HT-29 (cell line): ENCODE measurements at places on chromosomes 4 and X.

DNA sequence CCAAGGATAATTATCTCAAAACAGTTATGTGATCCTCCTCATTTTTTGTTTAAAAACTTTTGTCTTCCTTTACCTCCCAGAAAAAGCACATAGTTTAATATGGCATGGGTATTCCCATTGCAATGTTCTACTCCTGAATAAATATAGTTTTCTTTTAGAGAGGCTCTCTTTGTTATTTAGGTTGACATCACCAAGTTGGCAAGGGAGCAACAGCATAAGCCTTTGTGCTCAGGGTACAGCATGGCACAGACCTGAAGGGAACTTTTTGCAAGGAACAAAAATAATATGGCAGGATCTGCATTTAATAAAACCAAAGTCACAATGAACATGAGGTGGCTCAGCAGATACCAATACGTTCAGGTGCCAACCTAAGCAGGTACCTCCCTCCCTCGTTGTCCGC is 47.1 kb upstream of the NPY2R start:
- DNase-seq: no peak

GRCh38 chr4:31351695-31352094 is 631.5 kb downstream of the PCDH7 start:
- no peak for DNase-seq

DNA sequence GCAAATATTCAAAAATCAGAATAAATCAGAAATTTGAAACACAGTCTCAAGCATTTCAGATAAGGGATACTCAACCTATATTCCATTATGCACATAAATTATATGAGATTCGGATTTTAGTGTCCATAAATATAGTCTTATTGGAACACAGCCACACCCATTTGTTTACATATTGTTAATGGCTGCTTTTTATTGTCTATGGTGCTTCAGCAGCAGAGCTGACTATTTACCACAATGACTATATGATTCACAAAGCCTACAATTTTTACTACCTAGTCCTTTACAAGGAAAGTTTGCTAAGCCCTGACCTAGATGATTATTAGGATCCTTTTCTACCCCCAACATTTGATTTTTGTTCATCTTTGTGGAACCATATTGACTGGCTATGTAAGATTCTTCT is 63.9 kb downstream of the IL1RAPL1 start:
- DNase-seq: no peak

DNA sequence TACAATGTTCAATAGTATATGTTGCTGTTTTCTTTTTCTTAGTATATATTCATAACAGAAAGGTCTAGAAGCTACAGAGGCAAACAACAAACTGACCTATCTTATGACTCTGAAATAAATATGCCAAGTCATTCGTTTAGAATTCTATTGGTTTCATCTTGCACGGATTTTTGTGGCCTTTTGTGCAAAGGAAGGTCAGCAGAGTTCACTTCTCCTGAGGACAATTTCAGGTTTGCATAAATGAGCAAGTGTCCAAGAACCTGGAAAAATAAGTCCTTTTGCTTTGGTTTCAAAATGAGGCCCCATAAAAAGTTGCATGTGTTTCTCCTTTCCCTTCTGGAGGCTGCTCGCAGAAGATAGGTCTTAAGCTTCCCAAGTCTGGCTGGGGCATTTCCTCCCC is 156.9 kb downstream of the APBB2 start:
- no peak for DNase-seq

DNA sequence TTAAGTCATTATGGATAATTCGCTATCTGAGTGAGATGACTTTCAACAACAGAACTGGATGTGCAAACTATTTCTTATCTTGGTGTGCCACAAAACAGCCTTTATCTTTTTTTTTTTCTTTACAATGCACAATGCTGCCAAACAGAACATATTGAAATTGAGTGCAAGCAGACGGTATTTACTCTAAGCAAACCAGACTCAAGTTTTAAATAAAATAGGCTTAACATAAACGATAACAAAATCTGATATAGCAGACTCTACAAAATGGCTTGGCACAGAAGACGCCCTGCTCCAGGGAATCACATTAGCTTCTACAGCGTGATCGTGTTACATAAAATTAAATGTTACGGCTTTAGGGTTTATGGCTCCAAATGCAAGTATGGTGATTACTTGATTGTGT is 9.6 kb upstream of the STK32B start:
- DNase-seq: no peak
